IPS-NIHi11 (cell line): ENCODE measurements at places on chromosomes 2 and 18.

- DNase-seq, result no peak
These were observed 72.2 kb upstream of the THUMPD2 start for GRCh38 chr2:39851251-39851650.

DNA sequence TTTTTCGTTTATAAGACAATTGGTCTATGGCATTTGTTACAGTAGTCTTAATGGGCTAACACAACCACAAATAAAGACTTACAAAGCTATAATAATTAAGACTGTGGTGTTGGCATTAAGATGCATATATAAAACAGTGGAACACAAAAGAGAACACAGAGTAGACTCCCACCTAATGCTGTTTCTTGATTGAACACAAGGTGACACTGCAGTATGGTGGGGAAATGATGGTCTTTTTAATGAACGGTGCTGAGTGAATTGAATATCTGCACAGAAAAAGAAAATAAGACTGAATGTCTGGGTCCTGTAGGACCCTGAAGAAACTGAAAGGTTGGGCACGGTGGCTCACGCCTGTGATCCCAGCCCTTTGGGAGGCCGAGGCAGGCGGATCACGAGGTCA lies 1136.6 kb upstream of the NXPH2 start:
- DNase-seq, result no peak

DNA sequence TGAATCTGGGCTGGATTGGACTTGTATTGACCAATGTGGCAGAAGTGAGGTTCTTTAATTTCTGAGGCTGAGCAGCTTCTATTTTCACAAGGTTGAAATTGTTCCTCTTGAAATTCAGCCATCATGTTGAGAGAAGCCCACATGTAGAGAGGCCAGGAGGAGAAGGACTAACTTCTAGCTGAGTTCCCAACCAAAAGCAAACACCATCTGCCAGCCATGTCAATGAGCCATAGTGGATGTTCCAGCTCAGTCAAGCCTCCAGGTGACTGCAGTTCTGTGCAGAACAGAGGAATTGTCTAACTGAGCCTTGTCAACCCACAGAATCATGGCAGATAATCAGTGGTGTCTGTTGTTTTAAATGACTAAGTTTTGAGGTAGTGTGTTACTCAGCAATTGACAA lies 110.6 kb upstream of the ACVR1 start:
- DNase-seq, result no peak

DNA sequence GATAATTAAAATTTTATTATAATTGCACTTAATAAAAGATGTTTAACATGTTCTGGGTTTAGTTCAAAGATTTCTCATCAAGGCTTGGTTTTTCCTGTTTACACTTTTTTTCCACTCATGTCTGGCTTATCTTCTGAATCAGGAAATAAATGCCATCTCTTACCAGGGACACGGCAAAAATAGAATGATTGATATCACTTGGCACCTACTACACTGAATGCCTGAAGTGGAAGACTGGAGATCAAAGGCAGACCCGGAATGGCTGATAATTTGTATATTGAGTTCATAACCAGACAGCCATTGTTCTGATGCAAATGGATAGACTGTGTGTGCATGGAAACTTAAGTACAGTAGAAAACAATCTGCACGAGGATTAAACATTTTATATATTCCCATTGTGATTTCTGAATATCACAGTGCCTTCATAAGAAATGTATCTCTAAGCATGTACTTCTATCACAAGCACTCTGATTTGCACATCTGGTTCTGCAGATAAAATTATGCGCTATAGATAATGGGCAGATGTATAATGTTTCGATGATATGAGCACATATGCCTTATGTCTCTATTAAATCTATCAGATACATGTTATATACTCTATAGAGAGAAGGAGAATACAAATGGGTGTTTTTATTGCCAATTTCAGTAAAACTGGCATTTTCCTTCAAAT lies 304.8 kb downstream of the RND3 start:
- no peak for DNase-seq

DNA sequence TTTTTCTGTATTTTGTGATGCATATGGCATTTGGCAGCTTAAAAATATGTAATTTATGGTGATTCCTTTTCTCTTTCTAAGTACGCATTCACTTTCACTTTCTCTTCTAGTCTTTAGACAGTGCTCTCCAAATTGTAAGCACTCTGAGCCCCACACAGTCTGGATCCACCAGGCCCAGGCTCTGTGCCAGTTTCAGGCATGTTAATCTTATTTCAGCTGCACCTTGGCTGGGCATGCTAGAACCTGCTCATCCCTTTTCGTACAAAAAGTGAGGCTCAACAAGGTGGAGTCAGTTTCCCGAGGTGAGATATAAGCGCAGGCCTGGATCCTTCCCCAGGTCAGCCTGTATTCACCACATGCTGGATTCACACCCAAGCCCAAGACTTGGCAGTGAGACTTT lies 203.9 kb downstream of the MTX2 start:
- DNase-seq, result no peak

GRCh38 chr2:134919341-134920210 lies 954 bp downstream of the CCNT2 start:
- DNase-seq, result no peak

- no peak for DNase-seq
These were observed 40.2 kb downstream of the MYOM1 start for GRCh38 chr18:3179430-3180089.
